NCI-H1694 treated with DMSO at 0.1 percent for 48 hours (cell line): ENCODE measurements at places on chromosomes 6 and 20.

GRCh38 chr6:119612911-119613381 lies 263.4 kb upstream of the MAN1A1 start:
- no peak for DNase-seq

DNA sequence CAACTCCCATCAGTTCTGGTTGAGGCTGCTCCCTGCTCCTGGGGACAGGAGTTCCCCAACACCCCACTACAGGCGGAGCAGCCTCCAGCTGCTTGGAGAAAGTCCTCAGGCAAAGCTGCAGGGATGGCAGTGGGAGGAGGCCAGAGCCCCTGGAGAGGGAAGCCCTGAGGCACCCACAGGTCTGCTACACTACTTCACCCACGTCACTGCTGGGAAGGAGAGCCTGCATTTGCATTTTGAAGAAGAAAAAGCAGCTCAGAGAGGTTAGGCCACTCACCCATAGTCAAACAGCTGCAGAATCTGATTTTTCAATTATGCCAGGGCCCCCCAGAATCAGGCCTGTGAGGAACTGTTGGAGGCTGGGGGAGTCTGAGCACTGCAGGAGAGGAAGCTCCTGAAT lies 17.2 kb downstream of the BFSP1 start:
- DNase-seq = no peak

DNA sequence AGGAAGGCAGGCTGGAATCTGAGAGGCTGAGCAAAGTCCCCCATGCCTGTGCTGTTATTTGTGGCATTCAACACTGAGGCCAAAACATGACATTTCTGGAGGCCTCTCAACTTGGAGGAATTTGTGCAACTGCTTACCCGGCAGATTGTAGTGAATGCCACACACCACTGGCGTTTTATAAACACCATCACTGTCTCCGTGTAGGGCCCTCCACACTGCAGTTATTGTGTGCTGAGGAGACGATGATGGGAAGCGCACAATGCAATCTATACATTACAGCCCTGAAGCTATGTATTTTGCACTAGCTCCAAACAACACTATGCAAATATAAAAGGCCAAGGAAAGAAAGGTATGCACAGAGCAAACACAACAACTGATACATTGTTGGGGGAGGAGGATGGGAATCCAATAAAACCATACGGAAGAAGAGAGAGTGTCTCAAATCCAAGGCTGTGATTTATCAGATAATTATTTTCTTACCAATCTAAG lies 106.5 kb downstream of the SMLR1 start:
- no peak for DNase-seq

- DNase-seq = no peak
Observed at GRCh38 chr20:10854976-10855375, 181.2 kb upstream of the JAG1 start.

GRCh38 chr6:15656145-15656544 lies 6.7 kb downstream of the DTNBP1 start:
- DNase-seq = no peak

GRCh38 chr6:146950351-146950835 lies 253.8 kb upstream of the STXBP5 start:
- no peak for DNase-seq

GRCh38 chr6:124765280-124765679 lies 197.0 kb upstream of the RNF217 start:
- no peak for DNase-seq

DNA sequence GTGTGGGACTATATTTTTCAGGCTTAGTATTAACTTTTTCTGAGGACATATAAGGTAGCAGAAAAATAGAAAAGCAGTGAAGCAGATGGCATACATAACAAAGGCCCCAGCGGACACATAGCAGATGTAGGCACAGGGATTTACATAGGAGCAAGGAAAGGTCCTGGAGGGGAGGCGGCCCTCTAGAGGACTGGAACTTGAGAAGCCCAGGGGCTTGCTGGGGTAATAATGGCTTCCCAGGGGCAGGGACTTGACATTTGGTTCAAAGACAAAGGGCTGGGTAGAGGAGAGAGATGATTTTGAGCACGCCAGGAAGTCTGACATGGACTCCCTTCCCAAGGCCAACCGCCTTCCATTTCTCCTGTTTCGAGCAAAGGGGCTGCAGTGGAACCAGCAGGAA lies 31.7 kb upstream of the OSTM1 start:
- no peak for DNase-seq

- no peak for DNase-seq
Observed at GRCh38 chr6:143362192-143362558, 88.3 kb downstream of the ADAT2 start.

DNA sequence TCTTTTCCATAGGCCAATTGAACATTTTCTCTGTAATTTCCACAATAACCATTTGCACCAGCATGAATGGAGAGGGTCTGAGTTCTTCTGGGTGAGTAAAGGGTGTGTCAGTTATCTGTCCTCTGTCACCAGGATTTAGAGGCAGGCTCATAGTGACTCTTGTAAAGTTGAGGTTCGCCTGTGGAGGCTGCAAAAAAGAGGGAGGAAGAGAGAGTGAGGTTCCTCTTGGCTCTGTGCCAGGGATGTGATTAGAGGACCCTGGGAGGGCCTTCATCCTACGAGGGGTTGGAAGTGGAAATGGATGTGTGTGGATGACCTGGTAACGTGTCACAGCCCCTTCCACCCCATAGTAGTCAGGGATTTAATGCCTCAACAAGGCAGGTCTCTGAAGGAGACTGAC lies 242.0 kb downstream of the ESR1 start:
- no peak for DNase-seq

DNA sequence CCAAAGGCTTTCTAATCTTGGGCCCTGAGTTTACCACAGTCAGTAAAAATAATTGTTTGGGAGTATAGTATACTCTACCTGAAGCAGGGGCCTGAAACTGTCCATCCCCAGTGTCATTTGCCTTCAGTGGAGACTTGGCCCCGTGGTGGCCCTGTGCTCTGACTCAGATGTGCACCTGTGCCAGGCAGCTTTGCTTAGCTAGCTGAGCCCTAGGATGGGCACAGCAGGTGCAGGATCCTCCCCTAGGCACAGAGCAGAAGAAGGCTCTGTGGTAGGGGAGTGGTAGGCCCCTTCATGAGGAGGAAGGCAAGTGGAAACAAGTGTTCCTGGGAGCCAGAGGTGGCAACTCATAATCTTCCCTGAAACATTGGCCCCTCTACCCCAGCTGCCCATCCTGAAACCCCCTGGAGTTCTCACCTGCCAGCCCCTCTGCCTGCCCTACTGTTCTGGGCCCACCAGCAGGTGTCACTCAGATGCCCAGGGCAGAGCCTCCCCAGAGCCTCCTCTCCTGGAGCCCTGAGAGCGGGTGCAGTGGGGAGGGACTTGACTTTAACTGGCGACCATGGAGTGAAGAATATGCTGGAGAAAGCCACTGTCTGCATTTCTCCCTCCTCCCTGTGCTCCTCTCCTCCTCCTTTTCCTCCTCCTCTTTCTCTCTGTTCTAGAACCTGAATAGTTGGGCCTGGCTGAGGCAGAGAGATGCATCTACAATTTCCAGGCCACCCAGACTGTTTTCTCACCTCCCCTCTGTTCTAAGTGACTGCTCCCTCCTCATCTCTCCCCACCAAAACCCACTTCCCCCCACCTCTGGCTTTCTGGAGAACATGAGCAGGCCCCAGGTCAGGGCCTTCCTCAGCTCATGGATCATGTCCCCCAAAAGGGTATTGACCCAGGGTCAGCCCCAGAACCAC lies 2.9 kb downstream of the CPNE5 start:
- no peak for DNase-seq

DNA sequence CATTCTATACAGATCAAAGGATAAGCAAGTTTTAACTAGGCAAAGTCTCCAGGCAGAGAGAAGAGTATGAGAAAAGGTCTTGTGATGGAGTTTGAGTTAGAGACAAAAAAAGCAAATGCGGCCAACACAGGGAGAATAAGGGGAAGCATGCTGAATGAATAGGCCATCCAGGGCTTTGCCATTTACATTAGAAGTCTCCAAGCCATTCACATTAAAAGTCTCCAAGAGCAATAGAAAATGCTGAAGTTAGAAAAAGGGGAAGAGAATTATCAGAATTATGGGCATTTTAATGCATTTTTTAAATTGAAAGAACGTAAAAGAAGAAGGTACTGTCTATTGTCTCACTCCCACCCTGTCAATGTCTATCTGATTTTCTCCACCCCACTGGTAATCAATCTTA lies 49.4 kb downstream of the PDSS2 start:
- DNase-seq = no peak

DNA sequence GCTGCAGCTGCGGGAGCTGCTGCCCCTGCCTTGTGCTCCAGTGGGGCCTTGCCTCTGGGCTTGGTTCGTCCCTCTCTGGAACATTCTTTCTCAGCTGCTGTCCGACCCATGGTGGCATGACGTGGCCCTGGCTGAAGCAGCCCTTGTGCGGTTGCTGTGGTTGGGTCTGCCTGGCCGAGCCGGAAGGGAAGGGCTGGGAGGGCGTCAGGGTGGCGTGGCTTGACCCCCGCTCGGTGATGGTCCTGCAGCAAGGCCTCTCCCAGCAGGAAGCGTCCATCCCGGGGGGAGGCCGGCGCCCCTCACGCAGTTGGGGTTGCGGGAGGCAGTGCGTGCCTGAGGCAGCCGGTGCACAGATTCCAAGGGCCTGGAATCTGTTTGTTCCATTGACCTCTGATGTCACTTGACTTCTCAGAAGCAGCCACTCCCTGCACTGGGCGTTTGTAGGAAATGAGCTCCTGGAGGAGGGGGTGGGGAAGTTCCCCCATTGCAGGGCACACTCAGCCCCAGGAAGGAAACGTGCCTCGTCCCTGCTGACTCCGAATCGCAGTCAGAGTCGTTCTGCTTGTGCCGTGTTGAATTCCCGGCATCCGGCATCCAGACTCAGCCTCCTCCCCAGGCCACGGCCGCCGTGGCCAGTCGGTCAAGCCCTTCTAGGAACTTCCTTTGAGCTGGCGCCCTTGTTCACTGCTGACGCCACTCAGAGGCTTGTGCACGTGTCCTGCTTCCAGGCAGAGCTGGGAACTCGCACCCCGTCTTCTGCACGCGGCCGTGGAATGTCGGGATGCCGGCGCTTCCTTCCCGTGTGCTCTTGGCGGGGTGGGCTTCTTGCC lies 9.7 kb upstream of the TNFRSF6B start:
- DNase-seq = no peak

- DNase-seq = no peak
Observed at GRCh38 chr6:11650711-11651110, 113.2 kb downstream of the TMEM170B start.

GRCh38 chr6:26309731-26310142 lies 55.3 kb upstream of the BTN3A2 start:
- no peak for DNase-seq

GRCh38 chr6:13703496-13703895 lies 8.1 kb downstream of the RANBP9 start:
- DNase-seq = no peak

DNA sequence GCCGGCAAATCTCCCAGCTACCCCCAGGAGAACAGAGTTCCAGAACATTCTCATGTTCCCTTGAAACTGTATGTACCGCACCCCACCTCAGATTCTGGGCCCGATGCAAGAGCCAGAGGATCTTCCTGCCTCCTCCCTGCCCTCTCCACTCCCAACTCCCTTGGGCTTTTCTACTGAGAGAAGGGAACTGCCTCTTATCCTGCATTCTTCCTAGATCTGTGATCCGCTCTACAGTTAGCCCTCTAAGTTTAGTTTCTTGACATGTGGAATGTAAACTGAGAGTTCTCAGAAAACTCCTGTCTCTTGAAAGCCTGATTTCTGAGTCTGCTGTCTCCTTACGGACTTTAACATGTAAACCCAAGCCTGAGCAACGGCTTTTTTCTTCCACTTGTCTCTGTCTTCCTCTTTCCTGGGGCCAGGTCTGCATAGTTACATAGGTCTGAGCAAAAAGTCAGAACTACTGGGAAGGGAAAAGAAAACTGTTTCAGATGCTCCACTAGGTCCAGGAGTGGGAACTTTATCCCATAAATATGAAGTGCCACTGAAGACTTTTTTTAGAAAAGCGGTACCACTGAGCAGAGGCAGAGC lies 86.5 kb upstream of the TNFAIP3 start:
- no peak for DNase-seq

DNA sequence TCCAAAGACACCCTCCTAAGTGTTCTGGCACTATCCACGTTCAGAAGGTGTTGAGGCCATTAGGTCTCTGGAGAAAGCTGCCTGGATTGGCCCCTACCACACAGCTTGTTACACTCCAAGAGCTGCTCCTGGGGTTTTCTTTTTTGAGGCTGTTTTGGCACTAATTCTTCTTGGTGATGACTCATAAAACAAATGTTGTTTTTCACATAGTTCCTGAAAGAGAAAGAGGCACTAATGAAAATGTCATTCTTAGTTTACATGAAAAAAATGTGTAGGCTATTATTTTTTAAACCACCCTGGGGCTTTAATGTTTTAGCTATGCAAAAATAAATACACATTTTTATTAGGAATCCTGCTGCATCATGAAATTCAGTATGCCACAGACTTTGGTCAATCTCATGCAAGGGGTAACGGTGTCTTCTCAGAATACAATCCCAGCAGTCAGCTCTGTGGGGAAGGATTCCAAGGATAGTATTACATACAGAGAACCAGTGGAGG lies 38.1 kb downstream of the TBPL1 start:
- DNase-seq = no peak

- DNase-seq = no peak
Observed at GRCh38 chr20:23622839-23623343, 14.9 kb downstream of the CST3 start.

GRCh38 chr20:58871533-58872102 lies 19.1 kb downstream of the GNAS start:
- DNase-seq = no peak

GRCh38 chr20:20037960-20038359 lies 14.3 kb downstream of the CRNKL1 start:
- no peak for DNase-seq

GRCh38 chr20:61941721-61942405 lies 123.8 kb downstream of the TAF4 start:
- no peak for DNase-seq

GRCh38 chr20:31759836-31760518 lies 20.9 kb downstream of the TPX2 start:
- DNase-seq = no peak

DNA sequence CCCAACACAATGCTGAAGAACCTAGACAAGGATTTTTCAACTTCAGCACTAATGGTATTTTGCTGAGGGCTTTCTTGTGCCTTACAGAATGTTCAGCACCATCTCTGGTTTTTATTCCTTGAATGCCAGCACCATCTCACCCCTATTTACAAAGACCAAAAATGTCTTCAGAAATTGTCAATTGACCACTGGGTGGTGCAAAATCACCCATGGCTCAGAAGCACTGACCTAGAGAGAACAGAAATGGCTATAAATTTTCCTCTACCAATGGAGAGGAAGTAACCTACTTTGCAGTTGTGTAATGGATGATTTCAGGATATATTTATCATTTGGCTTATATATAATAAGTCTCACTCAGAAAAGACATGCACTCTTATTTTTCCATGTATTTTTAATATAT lies 431.0 kb upstream of the IRAK1BP1 start:
- DNase-seq = no peak

DNA sequence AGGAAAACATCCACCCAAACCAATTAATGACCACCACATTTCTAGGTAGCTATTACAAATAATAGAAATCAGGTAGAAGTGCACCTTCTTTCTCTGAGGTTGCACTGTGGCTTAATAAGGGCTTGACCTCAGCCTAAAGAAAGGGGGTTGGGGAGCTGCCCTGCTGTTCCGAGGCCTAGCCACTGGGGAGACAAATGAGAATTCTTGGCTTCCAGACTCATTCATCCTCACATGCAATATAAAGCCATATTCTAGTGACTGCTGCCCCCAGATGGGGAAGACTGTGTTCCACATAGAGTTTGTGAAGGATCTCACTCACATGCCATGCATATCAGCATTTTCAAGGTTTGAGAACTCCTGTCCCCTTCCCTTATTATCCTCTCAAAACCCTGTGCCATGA lies 22.9 kb downstream of the SAYSD1 start:
- peak; percentile 6 for DNase-seq

GRCh38 chr6:89797317-89797716 lies 22.3 kb downstream of the MDN1 start:
- DNase-seq = no peak

- no peak for DNase-seq
Observed at GRCh38 chr6:14633479-14633878, 515.9 kb downstream of the CD83 start.
